ENCODE measurements at places on chromosomes 7 and 10.
A peak's percentile ranks its signal among the peaks of the same experiment; 100 is the strongest.

DNA sequence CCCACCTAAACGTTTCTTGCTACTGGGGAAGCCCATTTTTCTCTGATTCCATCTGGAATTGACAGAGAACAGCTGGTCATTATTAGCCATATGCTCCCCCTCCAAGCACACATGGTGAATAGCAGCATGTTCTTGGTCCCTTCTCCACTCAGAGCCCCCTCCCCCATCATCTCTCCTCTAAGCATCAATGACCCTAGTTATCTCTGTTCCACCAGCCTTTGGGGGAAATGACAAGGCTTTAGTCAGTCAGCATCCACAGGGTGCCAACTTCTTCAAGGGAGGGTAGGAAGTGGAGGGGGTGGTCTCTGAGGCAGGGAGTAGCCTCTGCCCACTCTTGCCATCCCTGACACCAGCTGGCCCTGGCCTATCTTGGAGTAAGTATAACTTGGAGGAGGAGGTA is 163.1 kb downstream of the UBE2H start:
- DNase-seq: no peak

GRCh38 chr7:128026551-128026950 is 4.7 kb downstream of the LRRC4 start:
- DNase-seq: no peak

DNA sequence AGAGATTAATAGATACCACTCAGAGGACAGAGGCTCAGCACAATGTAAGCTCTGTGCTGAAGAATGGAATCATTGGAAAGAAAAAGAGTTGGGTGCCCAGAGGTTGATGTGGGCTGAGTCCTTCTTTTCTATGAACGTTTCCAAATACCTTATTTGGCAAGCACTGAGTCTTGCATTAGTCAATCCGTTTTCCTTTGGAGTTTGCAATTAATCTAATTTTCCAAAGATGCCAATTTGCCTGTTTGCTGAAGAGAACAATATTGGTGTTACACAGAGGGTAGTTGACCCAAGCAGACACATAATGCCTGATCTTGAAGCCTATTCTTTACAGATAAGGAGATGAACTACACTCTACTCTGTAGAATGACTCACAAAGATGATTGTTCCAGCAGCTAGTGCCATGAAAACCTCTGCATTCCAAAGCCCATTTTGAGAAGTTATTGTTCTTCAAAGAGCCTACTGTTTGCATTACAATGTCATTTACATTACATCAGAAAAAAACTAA is 55.4 kb upstream of the MET start:
- peak; percentile 76 for DNase-seq

DNA sequence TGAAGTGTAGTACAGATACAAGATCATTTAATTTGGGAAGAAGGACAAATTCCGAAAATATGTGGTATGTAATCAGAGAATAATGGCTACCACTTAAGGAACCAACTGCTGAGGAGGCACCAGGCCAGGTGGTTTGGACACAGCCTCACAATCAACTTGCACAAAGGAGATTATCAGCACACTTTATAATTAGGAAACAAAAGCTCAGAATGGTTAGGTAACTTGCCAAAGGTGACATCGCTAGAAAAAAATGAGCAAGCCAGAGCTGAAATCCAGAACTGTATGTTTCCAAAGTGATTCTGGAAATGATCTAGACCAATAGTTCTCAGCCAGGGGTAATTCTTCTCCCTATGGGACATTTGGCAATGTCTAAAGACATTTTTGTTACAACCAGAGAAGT is 36.6 kb downstream of the ERCC6 start:
- no peak for DNase-seq

GRCh38 chr7:11775401-11775800 is 56.6 kb downstream of the THSD7A start:
- no peak for DNase-seq

GRCh38 chr7:151060416-151061212 is 1.2 kb downstream of the SLC4A2 start:
- peak; percentile 60 for DNase-seq

GRCh38 chr10:51707821-51708424 is 8.5 kb upstream of the CSTF2T start:
- no peak for DNase-seq

DNA sequence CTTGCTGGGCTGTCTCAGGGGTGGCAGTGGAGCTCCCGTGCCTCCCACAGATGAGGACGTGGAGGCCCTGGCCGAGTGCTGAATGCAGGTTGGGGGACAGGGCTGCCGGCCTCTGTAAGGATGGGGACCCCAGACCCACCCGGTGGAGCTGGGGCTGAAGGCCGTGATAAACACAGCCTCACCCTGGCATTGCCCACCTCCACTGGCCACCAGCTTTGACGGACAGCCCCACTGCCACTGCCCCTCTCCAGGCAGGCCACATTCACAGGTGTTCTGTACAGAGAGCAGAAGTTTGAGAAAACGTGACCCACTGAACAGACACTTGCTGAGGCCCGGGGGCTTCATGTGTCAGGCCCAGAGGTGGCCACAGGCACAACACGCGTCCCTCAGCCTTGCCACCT is 126.2 kb downstream of the LHPP start:
- no peak for DNase-seq

- DNase-seq: no peak
Measured at GRCh38 chr10:131280101-131280500, 31.4 kb downstream of the TCERG1L start.

DNA sequence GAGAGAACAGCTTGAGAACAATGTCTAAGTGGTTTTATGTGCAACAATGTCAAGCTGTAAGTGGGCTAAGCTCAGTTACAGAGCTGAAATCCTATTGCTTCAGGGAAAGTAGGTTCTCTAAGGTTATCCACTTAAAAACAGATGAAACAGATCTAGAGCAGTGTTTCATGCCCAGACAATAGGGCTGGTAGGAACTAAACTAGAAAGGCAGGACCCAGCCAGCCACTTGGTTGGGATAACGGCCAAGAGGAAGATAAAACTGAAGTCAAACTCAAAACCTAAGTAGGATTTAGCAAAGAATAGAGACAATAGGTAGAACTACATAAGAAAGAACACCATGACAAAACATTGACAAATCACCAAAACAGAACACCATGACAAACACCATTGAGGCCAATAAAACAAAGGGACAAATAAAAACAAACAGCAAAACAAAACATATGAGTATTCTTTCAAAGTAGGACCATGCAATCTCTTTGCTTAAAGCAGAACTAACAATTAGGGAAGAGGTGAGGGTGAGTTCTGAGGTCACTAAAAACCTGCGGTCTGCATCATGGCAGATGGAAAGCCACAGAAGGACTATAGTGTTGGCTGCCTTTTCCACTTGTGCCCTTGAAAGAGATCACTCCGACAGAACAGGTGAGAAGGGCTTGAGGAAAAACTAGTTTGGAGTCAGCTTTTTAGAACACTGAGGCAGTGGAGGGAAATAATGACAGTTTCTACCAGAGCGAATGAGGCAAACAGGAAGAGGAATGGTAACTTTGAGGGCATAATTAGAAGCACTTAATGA is 81.0 kb downstream of the HGF start:
- no peak for DNase-seq

DNA sequence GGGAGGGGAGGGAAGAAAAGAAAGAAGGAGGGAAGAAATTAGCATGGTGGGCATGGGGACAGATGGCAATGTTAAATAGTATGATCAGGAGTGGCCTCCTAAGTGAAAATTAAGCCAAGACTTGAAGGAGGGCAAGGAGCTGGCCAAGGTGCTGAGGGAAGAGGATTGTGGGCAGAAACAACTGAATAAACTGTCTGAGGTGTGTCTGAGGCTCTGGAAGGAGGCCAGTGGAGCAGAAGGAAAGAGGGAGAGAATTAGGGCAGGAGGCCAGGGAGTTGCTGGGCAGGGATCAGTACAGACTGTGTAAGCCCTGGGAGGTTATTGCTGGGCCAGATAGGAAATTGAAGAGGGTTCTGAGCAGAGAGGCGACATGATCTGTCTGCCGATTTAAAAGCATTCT is 40.6 kb upstream of the VKORC1L1 start:
- peak; percentile 16 for DNase-seq

- DNase-seq: no peak
Measured at GRCh38 chr10:70324339-70324861, 40.6 kb upstream of the NPFFR1 start.

DNA sequence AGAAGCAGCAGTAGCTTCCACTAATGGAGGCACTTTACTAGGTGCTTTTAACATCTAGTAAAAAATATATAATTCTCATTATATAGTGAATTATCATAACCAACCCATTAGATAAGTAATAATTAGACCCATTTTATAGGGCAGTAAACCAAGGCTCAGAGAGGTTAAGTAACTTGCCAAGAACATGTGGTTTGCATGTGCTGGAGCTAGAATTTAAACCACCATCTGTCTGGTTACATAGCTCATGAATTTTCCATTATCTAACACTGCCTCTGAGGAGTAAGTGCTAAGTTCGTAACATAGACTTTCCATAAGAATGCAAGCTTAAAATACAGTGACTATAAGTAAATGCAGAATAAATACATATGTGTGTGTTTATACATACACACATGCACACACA is 41.9 kb downstream of the CREB3L2 start:
- DNase-seq: no peak

- peak; percentile 39 for DNase-seq
Measured at GRCh38 chr7:139687980-139688632, 89.7 kb downstream of the HIPK2 start.

DNA sequence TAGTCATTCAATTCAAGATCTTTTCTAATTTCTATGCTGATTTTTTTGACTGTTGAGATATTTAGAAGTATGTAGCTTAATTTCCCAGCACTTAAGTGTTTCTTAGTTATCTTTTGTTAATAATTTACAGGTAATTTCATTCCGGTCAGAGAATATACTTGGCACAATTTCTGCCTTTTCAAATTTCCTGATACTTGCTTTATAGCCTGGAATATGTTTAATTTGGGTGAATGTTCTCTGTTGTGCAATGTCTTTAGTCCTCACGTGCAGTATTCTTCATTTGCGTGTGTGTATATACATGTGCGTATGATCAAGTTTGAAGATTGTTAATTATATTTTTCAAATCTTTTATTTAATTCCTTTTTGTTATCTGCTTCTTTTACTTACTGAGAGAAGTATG is 989.3 kb downstream of the LRMDA start:
- no peak for DNase-seq

GRCh38 chr7:39248041-39248691 is 270.5 kb downstream of the POU6F2 start:
- no peak for DNase-seq

- no peak for DNase-seq
Measured at GRCh38 chr10:89307269-89307577, 5.4 kb downstream of the IFIT2 start.

DNA sequence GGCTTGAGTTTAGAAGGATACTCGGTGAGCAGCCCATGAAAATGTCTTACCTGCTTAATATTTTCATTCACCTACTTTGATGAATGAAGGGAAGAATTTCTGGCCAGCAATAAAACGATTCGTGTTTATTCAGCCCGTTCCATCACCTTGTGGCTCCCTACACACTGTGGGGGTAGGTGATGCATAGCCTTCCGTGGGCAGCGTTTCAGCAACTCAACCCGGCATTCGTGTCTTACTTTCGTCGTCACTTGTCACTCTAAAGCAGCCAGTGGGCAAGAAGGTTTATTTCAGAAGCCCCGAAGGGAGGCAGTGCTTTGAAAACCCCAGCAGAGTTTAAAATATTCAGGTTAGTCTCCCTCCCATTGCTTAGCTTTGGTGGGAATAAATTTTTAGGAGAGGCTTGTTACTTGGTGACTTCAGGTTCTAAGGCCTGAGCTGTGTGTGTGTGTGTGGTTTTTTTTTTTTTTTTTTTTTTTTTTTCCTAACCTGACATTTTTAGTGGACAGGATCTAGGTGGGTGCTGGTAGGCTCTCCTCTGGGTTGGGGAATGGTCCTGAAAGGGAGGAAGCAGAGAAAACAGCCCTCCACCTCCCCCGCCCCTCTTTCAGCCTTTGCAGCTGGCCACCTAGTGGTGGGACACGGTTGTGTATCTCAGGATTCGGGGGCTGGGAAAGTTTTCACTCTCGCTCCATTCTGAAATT is 1.8 kb downstream of the GRK5 start:
- DNase-seq: peak; percentile 52

DNA sequence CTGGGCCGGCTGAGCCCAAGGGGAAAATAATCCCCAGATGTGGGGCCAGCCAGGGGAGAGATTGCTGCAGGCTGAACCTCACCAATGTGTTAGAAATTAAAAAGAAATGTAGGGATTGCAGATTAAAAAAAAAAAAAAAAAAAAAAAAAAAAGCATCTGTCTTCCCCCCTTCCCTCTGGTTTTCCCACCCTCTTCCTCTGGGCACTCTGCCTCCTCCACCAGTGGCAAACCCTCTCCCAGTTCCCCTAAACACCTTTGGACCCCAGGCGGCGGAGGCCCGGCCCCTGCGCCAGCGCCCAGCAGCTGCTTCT is 7.1 kb downstream of the MNX1 start:
- DNase-seq: no peak

DNA sequence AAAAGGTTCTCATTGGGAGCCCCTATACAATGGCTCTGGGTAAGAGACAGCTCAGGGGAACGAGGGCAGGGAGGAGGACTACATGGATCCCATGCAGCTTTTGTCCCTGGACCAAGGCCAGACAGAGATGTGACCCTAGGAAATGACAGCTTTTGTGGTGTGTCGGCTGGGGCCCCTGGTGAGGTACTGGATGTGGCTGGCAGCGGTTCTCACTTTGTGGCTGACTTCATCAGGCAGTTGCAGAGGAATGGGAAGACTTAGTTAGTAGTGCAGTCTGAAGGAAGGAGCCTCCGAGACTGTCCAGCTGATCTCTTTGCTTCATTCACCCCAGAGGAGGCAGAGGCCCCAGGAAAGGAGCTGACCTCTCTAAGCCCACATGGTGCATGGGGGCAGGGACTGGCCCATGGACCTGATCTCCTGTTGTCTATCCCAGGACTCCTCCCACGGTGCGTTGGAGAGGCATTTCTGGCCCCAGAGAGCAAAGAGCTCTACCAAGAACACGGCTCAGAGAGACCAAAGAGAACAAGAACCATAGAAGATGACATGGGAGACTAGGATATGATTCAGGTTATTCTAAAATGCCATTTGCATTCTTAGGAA is 202.9 kb downstream of the RPS24 start:
- no peak for DNase-seq

DNA sequence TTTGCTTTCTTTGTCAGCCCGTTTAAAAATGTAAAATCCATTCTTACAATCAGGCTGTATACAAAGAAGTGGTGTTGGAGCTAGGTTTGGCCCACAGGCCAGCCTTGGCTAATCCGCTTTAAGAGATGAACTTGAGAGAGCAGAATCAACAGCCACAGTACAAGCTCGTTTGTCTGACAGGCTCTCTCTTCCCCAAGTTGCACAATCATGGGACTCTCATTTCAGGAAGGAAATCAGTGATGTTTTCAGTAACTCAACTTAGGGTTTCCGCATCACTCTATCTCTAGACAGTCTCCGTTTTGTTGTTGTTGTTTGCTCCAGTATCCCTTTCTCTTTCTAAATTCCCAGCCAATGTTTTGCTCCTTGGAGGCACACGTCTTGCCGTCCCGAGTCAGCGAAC is 582.0 kb upstream of the MKI67 start:
- DNase-seq: no peak

GRCh38 chr10:98339799-98340198 is 71.8 kb upstream of the LOXL4 start:
- DNase-seq: no peak

Measured in PC-3 (cell line).